Naive thymus-derived CD8-positive, alpha-beta T cell (primary cell): ENCODE measurements at places on chromosomes 3 and 15. TPM values are rescaled to one million over a fixed set of nuclear protein-coding genes. Genes with fewer than 3 reads are reported as not detected.
A peak's percentile ranks its signal among the peaks of the same experiment; 100 is the strongest.

- peak overlapping the region; percentile 92 for H3K4me3 ChIP-seq
- no peaks in the 10 kb centered on the region for H3K27me3 ChIP-seq
- DNase-seq: no peak
- peaks cover 14% of the 10 kb centered on the region for H3K36me3 ChIP-seq
- H3K4me1 ChIP-seq: peaks cover 87% of the 10 kb centered on the region
Measured at GRCh38 chr3:71721651-71722157, 3.5 kb downstream of the EIF4E3 start.

DNA sequence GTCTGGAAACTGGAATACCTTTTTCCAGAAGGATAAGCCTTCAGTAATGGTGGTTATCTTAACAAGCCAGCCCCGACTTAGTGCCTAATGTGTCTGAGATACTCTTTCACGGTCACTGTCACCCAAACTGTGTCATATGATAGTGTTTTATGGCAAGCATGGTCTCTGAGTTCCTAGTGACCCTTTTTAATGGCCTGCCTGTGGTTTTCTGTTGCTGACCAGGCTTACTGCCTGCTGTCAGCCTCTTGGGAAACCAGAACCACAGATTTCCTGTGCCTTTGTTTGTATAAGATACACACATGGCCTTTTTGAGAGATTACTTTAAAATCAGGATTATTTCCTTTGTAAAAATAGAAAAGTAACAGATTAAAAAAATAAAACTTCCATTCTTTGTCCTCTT lies 22.4 kb downstream of the HPS3 start:
- no peaks in the 10 kb centered on the region for H3K27me3 ChIP-seq
- H3K4me3 ChIP-seq: no peak overlapping the region
- peak overlapping the region; percentile 41 for H3K27ac ChIP-seq
- peaks cover 22% of the 10 kb centered on the region for H3K36me3 ChIP-seq
- no peak for DNase-seq

GRCh38 chr3:24399614-24400013 lies 95.0 kb downstream of the THRB start:
- no peaks in the 10 kb centered on the region for H3K27me3 ChIP-seq
- DNase-seq: no peak
- H3K4me3 ChIP-seq: no peak overlapping the region
- H3K4me1 ChIP-seq: no peaks in the 10 kb centered on the region
- no peaks in the 10 kb centered on the region for H3K36me3 ChIP-seq

IL17RB gene
- total RNA-seq: not detected

ARRDC4 gene
- 1.3 TPM for total RNA-seq

CYP19A1 gene
- total RNA-seq: not detected
